ENCODE measurements at places on chromosomes 12 and 14.

DNA sequence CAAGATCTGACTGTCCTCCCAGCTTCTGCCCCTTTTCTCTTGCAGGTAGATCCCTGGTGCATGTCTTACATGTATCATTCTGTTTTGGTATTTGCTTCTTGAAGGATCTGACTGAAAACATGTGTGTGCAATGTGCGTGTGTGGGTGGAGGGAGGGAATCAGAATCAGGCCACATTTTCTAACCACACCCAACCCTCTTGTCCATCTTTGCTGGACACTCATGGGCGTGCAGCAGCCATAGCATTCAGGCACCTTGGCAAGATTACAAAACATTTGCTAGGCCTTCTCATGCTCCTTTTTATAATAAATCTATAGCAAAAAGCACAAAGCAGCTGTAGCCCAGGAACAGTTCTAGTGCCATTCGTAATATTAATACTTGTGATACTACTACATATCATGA lies 233.6 kb upstream of the E2F7 start:
- DNase-seq: no peak

DNA sequence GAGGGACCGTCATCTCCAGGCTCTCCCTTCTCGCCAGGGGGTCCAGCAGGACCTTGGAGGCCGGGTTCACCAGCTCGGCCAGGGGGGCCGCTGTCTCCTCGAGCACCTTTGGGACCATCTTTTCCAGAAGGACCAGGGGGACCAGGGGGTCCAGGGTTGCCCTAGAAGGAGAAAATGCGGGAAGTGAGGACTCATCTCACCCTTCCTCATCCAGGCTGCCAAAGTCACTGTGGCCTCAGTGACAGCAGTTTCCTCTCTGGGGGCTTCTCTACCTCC lies 15.1 kb downstream of the TMEM106C start:
- no peak for DNase-seq

GRCh38 chr12:57518176-57518919 lies 2.0 kb downstream of the DDIT3 start:
- DNase-seq: no peak

GRCh38 chr14:38311655-38312054 lies 55.8 kb upstream of the CLEC14A start:
- DNase-seq: no peak

DNA sequence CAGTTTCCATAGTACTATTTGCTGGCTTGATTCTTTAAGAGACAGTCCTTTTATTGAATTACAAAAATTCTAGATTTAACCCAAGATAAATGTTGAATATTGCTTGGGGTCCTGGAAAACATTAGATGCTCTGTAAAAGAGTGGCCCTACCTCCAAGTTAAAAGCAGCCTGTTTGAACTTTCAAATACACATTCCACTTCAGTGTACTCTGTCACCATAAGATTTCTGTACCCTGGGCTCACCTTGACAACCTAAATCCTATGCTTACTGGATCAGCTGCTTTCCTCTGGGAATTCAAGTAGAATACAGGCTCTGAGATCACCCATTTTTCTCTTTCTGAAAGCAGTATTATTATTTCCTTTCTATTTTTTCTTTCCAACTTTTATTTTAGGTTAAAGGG lies 107.7 kb upstream of the DCN start:
- no peak for DNase-seq

- DNase-seq: no peak
Measured at GRCh38 chr14:36293824-36294223, 26.6 kb downstream of the MBIP start.

DNA sequence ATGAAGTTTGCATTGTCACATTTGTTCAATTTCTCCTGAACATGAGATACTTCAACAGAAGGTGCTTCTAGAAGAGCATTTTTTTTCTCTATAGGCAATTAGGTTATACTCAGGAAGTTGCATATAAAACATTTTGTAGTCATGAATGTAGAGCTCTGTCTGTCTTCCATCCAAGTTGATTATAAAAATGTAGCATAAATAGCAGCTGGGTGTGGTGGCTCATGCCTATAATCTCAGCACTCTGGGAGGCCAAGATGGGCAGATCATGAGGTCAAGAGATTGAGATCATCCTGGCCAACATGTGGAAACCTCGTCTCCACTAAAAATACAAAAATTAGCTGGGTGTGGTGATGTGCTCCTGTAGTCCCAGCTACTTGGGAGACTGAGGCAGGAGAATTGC lies 39.5 kb upstream of the STXBP6 start:
- DNase-seq: no peak

GRCh38 chr14:84929086-84929485 lies 600.9 kb upstream of the FLRT2 start:
- DNase-seq: no peak

- DNase-seq: no peak
Measured at GRCh38 chr12:6452245-6452943, 552 bp downstream of the TAPBPL start.

- no peak for DNase-seq
Measured at GRCh38 chr12:26855337-26855736, 22.3 kb upstream of the ITPR2 start.

GRCh38 chr14:70952485-70952884 lies 45.2 kb downstream of the PCNX1 start:
- no peak for DNase-seq

GRCh38 chr12:48296586-48297282 lies 54.0 kb downstream of the ZNF641 start:
- peak; percentile 23 for DNase-seq

GRCh38 chr12:130132831-130133511 lies 29.3 kb upstream of the FZD10 start:
- DNase-seq: no peak

GRCh38 chr14:39434401-39434800 lies 2.2 kb upstream of the FBXO33 start:
- DNase-seq: no peak

DNA sequence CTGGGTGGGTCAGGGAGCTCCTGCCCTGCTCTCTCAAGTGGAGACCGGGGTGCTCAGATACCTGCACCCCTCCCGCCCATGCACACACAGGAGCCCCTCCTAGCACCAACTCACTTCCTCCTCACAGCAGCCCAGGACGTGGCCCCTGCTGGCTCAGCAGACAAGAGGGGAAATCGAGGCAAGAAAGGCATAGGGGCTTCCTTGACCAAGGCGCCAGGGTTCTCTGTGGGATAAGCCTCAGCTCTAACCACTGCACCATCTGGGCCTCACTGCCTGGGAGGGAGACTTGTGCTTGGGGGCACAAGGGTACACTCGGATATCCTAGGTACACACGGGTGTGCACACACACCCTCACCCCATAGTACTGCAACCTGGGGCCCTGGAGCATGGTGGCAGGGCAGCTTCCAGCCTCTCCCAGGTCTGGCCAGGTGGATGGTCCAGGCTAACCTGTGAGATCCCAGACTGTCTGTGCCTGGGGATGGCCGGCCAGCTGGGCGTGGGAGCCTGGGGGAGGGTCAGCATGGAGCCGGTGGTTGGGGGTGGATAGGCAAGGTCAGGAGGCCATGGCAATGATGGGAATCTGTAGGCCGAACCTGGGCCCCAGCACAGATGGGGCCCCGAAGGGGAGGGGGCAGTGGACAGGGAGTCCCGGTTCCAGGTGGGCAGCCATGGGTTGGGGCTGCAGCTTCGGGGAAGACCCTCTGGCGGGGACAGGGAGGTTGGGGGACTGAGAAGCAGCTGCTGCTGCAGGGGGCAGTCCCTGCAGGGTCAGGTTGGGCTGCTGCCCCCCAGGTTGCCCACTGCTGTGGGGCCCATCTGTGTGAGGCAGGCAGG lies 312.4 kb downstream of the TMEM121 start:
- no peak for DNase-seq

- DNase-seq: no peak
Measured at GRCh38 chr12:6692888-6693287, 3.7 kb upstream of the ZNF384 start.

- DNase-seq: no peak
Measured at GRCh38 chr12:96057986-96058553, 22.7 kb upstream of the LTA4H start.
